ENCODE measurements at places on chromosomes 3 and 15.

DNA sequence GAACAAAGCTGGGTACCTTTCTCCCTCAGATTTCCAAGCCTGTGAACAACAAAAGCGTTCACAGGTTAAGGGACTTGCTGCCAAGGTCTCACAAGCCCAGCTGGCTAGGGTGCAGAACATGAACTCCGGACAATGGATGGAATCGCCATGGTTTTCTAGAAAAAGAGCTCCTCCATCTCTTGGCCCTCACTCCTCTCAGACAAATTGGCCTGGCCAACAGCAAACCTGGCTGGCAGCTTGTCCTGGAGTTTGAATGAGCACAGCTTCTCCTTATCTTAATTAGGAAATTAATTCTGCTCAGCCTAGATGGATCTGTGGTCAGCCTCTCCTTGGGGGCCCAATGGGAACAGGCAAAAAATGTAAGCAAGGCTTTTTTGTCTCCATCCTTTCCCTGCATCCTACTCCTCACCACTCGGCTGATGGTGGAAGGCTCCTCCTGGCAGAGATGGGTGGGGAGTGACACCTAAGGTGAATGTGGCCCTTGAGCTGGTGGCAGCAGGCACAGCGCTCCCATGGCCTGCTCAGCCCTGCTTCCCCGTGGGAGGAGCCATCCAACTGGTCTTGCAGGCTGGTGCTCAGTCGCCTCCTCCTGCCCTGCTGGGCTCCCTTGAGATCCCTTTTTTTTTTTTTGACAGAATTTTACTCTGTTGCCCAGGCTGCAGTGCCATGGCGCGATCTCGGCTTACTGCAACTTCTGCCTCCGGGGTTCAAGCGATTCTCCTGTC is 5.8 kb downstream of the KLHL25 start:
- no peak for DNase-seq

GRCh38 chr15:89243046-89243690 is 611 bp upstream of the FANCI start:
- no peak for DNase-seq

GRCh38 chr3:11757441-11757875 is 89.2 kb downstream of the TAMM41 start:
- DNase-seq: peak; percentile 16

DNA sequence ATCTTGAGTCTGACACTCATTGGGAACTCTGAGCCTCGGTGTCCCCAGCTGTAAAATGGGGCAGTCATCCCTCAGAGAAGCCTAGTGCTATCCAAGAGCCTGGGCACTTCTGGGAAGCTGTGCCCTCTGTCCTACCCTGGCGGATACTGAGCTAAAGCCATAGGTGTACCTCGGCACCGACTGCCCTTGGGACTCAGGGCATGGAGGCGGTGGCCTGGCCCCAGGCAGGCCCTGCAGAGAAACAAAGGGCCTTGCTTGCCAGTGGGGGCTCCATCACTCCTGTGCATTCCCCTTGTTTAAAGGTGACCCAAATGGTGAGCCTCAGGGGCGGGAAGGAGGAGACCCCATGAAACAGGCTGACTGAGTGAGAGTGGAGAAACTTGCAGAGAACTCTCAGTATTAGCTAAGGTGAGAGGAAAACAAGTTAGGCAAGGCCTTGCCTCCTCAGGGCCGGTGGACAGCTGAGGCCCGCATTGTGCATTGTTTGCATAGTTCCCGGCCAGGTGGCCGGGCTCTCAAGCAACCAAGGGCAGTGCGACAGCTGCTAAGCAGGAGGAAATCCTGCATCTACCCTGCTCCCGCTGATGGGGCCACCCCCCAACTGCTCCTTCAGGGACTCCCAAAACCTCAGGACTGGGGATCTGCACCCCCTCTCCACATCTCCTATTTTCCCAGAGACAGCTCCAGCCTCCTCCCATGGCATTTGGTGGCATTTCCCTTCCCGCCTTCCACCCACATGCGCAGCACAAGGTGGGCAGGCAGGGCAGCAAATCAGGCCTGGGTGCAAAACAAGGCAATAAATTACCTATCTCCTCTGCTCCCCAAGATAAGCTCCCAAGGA is 4.3 kb downstream of the PFKFB4 start:
- DNase-seq: no peak

- no peak for DNase-seq
Observed at GRCh38 chr3:125087768-125088391, 32.1 kb upstream of the HEG1 start.

DNA sequence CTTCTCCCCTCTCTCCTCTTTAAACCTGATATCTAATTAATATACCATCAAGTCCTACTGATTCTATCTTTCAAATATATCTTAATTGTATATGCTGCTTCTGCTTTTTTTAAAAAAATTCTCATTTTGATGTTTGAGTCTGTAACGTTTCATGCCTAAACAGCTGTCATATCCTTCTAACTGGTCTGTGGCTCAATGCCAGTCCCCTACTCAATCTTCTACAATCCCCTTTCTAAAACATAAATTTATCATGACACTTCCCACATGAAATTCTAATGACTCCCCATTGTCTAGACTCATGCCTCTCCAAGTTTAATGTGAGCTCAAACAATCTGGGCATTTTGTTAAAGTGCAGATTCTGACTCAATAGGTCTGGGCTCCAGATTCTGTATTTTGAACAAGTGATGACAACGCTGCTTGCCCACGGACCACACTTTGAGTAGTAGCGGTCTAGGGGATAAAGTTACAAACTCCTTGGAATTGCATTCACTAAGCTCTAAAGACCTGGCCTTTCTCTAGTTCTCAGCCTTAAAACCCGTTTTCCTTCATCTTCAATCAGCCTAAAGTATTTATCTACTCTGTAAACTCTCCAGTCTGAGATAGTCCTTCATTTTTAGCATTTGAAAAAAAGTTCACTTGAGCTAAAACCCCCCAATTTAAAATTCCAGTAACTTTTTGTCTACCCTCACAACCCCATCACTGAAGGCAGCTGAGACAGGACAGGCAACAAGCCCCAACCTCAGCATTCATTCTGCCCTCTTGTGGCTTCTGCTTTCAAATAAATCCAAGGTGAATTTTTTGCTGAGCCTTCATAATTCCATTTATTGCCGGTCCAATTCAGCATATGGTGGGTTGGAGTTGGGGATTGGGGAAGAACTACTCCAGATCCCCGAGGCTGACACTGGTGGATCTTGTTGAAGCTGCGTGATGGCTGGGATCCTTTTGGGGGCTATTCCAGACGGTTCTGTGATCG is 88.1 kb upstream of the THRB start:
- DNase-seq: no peak

DNA sequence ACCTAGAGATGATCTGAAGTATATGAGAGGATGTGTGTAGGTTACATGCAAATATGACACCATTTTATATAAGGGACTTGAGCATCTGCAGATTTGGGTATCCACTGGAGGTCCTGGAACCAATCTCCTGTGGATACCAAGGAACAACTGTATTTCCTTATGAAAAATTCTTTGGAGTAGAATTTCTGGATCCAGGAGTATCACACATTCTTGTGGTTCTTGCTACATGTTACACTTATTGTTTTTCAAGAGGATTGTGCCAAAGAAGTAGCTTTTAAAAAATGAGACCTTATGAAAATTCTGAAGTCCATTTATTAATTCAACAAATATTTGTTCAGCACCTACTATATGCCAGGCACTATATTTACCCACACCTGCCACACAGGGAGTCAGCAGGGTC is 15.7 kb upstream of the TBC1D23 start:
- no peak for DNase-seq

DNA sequence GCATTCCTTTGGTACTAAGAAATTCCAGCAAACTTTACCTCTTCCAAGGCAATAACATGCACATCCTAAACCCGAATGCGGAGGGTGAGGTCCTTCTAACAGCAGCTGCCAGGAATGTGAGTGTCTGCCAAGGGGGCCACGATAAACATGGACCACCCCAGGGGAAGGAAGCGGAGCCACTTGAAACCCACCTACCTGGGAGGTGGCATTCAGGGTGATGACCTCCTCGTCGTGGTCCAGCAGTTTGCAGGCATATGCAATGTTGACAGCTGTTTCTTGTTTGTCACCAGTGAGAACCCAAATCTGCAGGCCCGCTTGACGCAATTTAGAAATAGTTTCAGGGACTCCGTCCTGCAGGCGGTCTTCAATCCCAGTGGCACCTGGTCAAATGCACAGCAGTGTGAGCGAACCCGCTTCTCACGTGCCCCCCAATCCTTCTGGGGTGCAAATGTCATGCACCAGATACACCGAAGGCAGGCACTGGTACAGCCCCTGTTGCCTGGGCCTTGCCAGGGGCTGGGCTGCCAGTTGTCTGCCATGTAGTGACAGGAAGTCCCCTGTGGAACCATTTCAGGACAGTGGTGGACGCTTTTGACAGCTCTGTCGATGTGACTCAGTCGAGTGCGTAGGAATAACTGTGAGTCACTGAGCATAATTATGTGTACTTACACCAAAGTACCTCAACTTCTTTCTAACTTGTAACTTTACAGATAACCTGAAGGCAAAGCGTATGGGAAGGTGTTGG is 161.2 kb downstream of the ATP10A start:
- DNase-seq: no peak

DNA sequence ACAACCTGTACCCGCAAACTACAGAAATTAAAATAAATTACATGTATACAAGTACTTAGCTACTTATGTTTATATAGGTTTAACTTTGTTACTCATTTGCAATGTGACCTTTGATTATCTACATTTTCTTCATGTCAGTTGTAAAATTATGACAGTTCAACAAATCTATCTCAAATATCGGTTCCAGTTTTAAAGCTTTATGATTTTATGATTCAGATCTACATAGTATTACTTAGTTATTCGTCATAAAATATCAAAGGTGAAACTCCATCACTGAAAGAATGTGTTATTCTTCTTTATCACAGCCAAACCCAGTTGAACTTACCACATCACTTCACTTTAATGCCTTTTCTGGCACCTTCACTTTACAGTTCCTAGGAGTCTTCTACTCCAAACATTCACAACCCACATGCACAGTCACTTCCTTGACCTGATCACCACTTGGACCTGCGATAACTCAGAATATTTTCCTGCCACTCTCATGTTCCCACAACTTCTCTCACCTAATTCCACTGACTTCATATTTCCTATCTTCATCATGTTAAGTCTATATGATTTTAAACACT is 47.2 kb downstream of the SLITRK3 start:
- DNase-seq: no peak

- DNase-seq: no peak
Observed at GRCh38 chr3:187550446-187550845, 119.7 kb downstream of the SST start.

- no peak for DNase-seq
Observed at GRCh38 chr3:101962055-101962454, 112.7 kb downstream of the NFKBIZ start.

DNA sequence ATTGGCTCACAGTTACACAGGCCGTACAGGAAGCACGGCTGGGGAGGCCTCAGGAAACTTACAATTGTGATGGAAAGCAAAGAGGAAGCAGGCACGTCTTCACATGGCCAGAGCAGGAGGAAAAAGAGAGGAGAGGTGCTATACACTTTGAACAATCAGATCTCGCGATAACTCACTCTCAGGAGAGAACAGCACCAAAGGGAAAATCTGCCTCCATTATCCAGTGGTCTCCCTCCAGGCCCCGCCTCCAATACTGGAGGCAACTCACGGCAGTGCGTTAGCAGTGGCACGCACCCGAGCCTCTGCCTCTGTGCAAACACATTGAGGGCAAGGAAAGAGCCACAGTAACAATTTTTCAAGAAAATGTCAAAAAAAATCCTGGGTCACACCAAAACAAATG is 11.0 kb downstream of the OSTN start:
- no peak for DNase-seq

GRCh38 chr3:94927175-94927574 is 864.3 kb downstream of the NSUN3 start:
- no peak for DNase-seq

DNA sequence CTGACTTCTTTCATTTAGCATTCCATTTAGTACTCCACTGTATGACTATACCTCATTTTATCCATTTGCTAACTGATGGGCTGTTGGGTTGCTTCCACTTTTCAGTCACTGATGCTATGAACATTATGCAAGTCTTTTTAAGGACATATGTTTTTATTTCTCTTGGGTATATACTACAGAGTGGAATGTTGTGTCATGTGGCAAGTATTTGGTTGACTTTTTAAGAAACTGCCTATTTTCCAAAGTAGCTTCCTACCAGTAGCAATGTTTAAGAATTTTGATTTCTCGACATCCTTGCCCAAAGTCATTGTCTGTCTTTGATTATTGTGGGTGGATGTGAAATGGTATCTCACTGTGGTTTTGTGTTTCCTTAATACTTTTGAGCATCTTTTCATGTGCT is 110.1 kb upstream of the TPM1 start:
- peak; percentile 72 for DNase-seq

- DNase-seq: no peak
Observed at GRCh38 chr15:90994059-90994416, 297 bp downstream of the PRC1 start.

Data from AG04450 (cell line).